ENCODE measurements at places on chromosomes 12 and 14. TPM values are rescaled to one million over a fixed set of nuclear protein-coding genes. Genes with fewer than 3 reads are reported as not detected.

- peak overlapping the region; percentile 47 for H3K4me3 ChIP-seq
- peaks cover 19% of the 10 kb centered on the region for H3K4me1 ChIP-seq
Observed at GRCh38 chr12:51390891-51391282, 319 bp downstream of the GALNT6 start.

GRCh38 chr12:44863867-44864266 lies 12.2 kb downstream of the NELL2 start:
- no peaks in the 10 kb centered on the region for H3K27me3 ChIP-seq
- no peaks in the 10 kb centered on the region for H3K36me3 ChIP-seq
- no peak overlapping the region for H3K4me3 ChIP-seq

- no peaks in the 10 kb centered on the region for H3K36me3 ChIP-seq
- no peak overlapping the region for H3K4me3 ChIP-seq
- no peaks in the 10 kb centered on the region for H3K27me3 ChIP-seq
Observed at GRCh38 chr14:52547526-52547925, 4.8 kb downstream of the TXNDC16 start.

GRCh38 chr12:101923045-101923718 lies 45.8 kb downstream of the DRAM1 start:
- no peaks in the 10 kb centered on the region for H3K4me1 ChIP-seq
- H3K27ac ChIP-seq, result no peak overlapping the region
- H3K27me3 ChIP-seq, result no peaks in the 10 kb centered on the region
- H3K4me3 ChIP-seq, result no peak overlapping the region

DNA sequence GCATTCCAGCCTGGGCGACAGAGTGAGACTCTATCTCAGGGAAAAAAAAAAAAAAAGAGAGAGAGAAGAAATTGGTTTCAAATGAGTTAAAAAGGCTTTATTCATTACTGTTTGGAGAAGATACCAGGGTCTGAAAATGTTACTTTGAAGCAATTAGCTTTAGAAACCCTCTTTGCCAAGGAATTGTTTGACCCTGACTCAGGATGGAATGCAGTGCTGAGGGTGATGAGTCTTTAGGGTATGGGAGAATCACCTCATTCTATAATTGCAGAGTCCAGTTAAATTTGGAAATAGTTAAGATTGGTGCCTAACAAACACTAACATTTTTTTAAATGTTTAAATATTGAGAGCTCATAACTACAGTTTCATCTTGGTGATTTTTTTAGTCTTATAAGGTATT lies 13.3 kb downstream of the RAP1B start:
- no peak overlapping the region for H3K27ac ChIP-seq
- H3K4me3 ChIP-seq, result no peak overlapping the region
- H3K4me1 ChIP-seq, result peaks cover 44% of the 10 kb centered on the region
- no peak for DNase-seq

GRCh38 chr14:85085981-85086380 lies 444.0 kb upstream of the FLRT2 start:
- H3K4me3 ChIP-seq, result no peak overlapping the region
- H3K4me1 ChIP-seq, result no peaks in the 10 kb centered on the region
- DNase-seq, result no peak
- no peaks in the 10 kb centered on the region for H3K27me3 ChIP-seq
- no peaks in the 10 kb centered on the region for H3K36me3 ChIP-seq

DNA sequence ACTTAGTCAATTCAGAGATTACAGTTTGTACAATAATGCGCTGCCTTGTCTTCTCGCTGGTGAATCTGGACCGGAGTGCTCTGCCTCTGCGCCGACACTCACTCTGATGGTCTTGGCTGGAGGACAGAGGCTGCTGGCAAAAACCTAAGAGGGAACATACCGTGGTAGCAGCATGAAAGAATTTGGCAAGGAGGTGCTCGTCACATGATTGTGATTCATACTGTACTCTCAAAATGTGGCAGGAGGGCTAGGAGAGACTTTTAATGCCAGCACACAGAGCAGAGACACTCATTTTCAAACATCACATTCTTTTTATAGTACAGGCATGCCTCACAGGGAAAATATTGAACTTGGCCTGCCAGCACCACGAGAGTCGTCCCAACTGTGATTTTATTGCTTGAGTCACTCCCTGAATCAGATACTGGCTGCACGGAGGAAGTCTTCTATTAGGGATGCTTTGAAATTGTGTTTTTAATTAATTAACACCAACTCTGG lies 67.8 kb downstream of the HMGA2 start:
- H3K4me3 ChIP-seq, result no peak overlapping the region
- peaks cover 20% of the 10 kb centered on the region for H3K4me1 ChIP-seq
- peak; percentile 66 for DNase-seq
- H3K36me3 ChIP-seq, result no peaks in the 10 kb centered on the region
- no peaks in the 10 kb centered on the region for H3K27me3 ChIP-seq

DNA sequence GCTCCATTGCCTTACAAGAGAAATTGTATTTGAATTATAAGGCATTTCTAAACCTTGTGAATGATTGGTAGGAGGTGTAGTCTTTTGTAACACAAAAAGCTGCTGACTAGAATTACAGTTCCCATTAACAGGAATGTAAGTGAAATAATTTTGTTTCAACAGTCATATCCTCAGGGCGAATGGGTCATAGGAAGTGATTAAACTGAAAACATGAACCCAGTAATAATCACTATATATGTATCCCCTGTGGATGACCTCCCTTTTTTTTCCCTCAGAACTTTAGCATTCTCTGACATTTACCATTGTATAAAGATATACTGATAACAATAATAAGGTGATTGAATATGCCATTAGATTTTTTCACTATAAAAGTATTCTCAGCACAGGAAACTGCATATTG lies 312.3 kb downstream of the ATP23 start:
- H3K4me3 ChIP-seq, result no peak overlapping the region
- no peaks in the 10 kb centered on the region for H3K4me1 ChIP-seq
- H3K36me3 ChIP-seq, result no peaks in the 10 kb centered on the region
- no peaks in the 10 kb centered on the region for H3K27me3 ChIP-seq

DNA sequence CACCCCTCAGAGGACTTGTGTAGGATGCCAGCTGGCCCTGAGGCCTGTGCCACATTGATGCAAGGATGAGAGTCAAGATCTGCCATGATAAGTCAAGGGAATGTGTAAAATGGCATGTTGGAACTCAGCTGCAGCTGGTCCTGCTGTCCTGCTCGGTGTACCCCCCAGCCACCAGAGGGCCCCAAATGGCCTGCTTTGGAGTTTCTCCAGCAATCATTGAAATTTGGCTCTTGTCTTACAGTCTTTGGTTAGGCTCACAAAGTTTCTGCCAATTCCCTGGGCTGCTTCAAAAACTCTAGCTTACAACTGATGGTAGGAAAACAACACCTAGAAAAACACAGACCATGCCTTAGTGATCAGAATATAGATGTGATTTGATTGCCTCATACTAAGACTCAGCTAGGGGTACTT lies 76.8 kb downstream of the HSD17B6 start:
- H3K4me1 ChIP-seq, result no peaks in the 10 kb centered on the region
- H3K27ac ChIP-seq, result no peak overlapping the region
- DNase-seq, result peak; percentile 20
- H3K4me3 ChIP-seq, result no peak overlapping the region
- no peaks in the 10 kb centered on the region for H3K36me3 ChIP-seq
- no peaks in the 10 kb centered on the region for H3K27me3 ChIP-seq

- DNase-seq, result no peak
- no peaks in the 10 kb centered on the region for H3K27me3 ChIP-seq
- H3K27ac ChIP-seq, result no peak overlapping the region
- no peaks in the 10 kb centered on the region for H3K36me3 ChIP-seq
Observed at GRCh38 chr12:60468546-60468945, 872.7 kb downstream of the SLC16A7 start.

GRCh38 chr12:43861840-43862150 lies 25.9 kb downstream of the TMEM117 start:
- DNase-seq, result no peak
- H3K4me1 ChIP-seq, result no peaks in the 10 kb centered on the region
- no peaks in the 10 kb centered on the region for H3K27me3 ChIP-seq
- no peak overlapping the region for H3K4me3 ChIP-seq
- H3K36me3 ChIP-seq, result no peaks in the 10 kb centered on the region
- H3K27ac ChIP-seq, result no peak overlapping the region

GRCh38 chr12:65867394-65867793 lies 43.1 kb downstream of the HMGA2 start:
- no peak for DNase-seq
- H3K27ac ChIP-seq, result no peak overlapping the region
- no peaks in the 10 kb centered on the region for H3K27me3 ChIP-seq
- no peaks in the 10 kb centered on the region for H3K36me3 ChIP-seq

GRCh38 chr12:106255952-106256351 lies 8.1 kb upstream of the CKAP4 start:
- no peaks in the 10 kb centered on the region for H3K36me3 ChIP-seq
- no peak overlapping the region for H3K27ac ChIP-seq
- no peak overlapping the region for H3K4me3 ChIP-seq

- H3K36me3 ChIP-seq, result no peaks in the 10 kb centered on the region
- no peaks in the 10 kb centered on the region for H3K27me3 ChIP-seq
- H3K27ac ChIP-seq, result no peak overlapping the region
Observed at GRCh38 chr12:60421741-60422140, 825.9 kb downstream of the SLC16A7 start.

DNA sequence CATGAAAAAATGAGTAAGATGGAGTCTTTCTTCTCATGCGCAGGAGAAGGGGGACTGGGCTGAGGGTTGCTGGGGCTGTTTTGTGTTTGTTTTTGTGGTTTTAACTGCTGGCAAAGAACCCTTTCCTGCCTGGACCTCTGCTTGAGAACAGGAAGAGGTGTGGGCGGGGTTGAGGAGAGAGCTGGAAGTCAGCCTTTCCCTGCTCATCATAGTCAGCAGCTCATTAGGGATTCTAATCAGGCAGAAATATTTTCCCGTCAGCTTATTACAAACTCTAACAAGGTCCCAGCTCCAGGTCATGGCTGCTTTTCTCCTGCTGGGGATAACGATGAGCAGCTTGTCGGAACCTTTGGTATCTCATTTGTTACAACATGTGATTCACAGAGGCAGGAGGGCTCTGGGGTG lies 185.0 kb upstream of the NRXN3 start:
- DNase-seq, result no peak
- no peak overlapping the region for H3K4me3 ChIP-seq
- no peak overlapping the region for H3K27ac ChIP-seq

DPPA3 gene
- total RNA-seq, result not detected

IL26 gene
- not detected for total RNA-seq

NPAS3 gene
- 0.78 TPM for total RNA-seq

GDF3 gene
- not detected for total RNA-seq

CLMN gene
- 53.7 TPM for total RNA-seq

SRSF9 gene
- 93.9 TPM for total RNA-seq

CCDC85C gene
- total RNA-seq, result 8.9 TPM
